ENCODE measurements at places on chromosomes 11 and 22.

- DNase-seq, result peak; percentile 43
Observed at GRCh38 chr22:24952837-24953383, 394 bp downstream of the KIAA1671 start.

GRCh38 chr11:125446279-125446678, 49.8 kb downstream of the FEZ1 start:
- no peak for DNase-seq

DNA sequence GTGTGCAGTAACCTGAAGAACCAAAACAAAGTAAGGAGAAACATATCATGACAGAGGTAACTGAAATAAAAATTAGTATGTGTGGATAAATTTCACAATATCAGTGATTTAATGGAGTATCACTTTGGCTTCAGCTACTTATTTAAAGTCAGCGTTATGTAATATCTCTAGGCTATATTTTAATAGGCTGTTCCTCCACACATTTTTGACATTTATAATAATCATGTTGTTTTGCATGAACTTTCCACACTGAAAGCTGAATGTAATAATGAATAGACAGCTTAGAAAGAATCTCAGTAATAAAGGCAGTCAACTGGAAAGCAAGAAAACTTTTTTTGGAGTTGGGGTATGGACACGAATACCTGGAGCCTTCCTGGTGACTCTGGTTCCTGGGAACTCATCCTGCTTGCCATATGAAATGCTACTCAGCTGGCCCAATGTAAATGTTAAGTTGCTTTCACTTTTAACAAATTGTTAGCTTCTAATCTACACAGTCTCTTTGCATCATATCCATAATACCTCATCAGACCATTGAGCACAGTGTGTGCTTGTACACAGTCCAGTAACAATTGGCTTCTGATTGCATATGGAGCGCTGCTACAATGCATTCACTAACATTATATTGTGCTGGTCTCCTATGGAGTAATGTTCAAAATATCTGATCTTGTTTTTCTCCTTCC, 257.7 kb downstream of the SOX6 start:
- no peak for DNase-seq

- DNase-seq, result no peak
Observed at GRCh38 chr11:129209891-129210830, 18.0 kb upstream of the ARHGAP32 start.

GRCh38 chr11:10019906-10020682, 273.9 kb downstream of the SBF2 start:
- DNase-seq, result no peak

DNA sequence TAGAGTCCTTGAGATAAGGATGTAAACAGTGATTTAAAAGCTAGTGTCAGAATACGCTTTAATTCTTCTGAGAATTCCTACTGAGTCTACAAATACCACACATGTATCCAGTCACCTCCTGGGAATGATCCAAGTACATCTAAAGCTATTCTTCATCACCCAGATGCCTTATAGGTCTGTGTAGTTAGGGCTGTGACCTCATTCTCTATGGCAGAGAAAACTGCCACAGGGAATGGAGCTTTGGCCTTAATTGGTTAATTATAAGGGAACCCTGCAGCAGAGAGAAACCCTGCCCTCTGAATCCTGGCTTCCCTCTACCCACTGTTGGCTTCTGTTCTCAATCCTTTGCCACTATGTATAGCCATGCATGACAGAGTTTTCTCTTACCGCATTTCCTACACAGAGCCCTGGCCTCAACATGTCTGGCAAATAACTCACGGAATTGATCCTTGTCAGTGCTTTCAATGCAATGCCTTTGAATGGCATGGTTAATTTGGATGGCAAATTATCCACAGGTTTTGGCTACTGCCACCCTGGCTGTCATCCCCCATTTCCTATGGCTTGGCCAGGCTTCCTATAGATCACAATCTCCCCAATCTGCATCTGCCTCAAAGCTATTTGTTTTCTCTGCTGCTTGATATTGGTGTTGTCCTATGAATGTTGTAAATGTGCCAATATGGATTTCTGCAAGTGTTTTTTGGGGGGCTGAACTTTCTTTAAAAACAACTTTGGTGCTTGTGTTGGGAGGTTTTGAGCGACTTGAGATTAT, 2.9 kb downstream of the DIXDC1 start:
- no peak for DNase-seq

- no peak for DNase-seq
Observed at GRCh38 chr11:105696000-105696399, 86.1 kb downstream of the GRIA4 start.

- DNase-seq, result no peak
Observed at GRCh38 chr11:2424811-2425495, 19.4 kb downstream of the TRPM5 start.

DNA sequence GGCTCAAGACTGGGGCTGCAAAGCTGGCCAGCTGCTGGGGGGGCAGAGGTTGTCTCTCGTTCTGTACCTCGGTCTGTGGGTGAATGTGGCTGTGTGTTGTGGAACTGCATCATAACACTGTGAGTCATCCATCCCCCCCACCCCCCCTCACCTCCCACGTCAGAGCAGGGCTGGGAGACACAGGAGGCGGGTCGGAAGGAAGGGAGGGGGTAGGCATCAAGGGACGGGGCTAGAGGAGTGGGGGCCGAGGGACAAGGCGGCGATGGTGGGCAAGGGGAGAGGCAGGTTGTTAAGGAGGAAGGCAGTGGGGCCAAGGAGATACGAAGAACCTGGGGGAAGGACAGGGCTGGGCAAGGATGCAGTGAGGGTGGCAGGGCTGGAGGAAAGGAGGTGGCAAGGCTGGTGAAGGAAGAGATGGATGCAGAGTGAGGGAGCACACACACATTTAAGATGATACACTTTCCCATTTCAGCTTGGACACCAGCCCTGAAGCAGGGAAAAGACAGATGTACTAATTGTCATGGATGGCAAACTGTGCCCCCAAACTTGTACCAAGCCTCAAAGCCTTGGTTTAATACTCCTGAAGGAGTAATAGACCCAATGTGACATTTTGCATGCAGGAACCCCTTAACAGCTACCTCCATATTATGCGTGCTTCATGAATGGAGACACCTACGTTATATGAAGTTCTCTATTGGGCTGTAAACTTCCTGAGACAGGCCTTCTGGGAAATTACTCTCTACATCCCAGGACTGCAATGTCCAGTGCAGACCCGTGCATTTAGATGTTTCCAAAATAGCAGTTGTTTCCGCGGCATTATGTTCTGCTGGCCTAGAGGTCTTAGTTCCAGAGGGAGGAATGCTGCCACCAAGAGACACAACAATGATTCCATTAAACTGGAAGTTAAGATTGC, at the start of gene YPEL4:
TSS of gene YPEL4 (minus strand) at position 87 of the 913 bp plus-strand sequence. CDS start 2,805 bp downstream, outside the sequence.
- peak; percentile 70 for DNase-seq
